ENCODE measurements at places on chromosomes 5 and 9.

DNA sequence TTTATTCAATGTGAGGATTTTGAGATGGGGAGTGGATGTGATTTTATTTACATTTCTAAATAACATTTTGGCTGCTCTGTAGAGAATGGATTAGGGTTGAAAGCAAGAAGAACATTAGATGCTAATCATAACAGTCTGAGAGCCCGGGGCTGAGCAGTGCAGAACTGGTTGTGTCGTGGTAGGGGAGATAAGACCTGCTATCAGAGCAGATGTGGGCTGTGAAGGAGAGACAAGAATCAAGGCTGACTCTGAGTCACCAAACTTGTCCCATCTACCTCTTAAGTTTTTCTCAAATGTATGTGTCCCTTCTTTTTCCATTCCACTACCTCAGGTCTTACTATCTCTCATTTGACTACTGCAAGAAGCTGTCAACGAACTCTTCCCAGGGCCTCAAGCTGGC lies 35.4 kb upstream of the SLC28A3 start:
- DNase-seq, result no peak

DNA sequence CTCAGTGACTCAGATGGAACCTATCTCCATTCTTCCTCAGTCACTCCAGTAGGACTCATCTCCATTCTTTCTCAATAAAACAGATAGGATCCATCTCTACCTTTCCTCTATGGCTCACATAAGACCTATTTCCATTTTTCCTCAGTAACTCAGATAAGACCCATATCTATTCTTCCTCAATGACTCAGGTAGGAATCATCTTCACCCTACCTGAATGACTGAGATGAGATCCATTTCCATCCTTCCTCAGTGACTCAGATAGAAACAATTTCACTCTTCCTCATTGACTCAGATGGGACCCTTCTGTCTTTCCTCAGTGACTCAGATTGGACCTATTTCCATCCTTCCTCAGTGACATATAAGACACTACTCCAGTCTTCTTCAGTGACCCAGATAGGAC lies 165.1 kb downstream of the FBXO4 start:
- no peak for DNase-seq

DNA sequence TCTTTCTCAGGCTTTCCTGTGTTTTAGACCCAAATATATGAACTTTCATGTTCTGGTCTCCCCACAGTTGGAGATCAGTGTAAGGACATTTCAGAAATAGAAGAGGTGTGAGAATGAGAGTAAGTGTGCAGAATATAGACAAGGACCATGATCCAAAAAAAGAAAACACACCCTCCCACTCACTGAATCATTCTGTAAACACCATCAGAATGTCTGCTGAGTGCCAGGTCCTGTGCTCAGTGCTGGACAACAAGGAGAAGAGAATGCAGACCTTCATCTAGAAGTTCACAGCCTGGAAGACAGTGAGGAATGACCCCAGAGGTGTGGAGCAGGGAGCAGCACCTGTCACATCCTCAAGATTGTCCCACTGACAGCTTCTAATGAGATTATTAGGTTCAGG lies 19.1 kb upstream of the SH3RF2 start:
- no peak for DNase-seq

GRCh38 chr5:125484272-125484741 lies 737.9 kb upstream of the ZNF608 start:
- no peak for DNase-seq

DNA sequence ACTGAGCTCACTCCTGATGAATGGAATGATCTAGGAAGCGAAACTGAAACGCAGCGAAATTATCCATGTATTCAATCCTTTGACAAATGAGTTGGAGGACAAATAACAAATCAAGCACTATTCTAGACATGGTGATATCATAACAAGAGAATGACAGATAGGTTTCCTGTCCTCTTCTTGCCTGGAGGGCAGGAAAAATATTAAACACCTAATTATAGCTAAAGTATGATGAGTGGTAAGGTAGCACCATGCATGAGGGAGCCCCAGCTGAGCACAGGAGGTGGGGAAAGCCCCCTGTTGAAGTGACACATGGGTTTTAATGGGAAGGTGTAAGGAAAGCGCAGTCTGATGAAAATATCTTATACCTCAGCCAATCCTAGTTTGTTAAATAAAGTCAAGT lies 225.2 kb downstream of the NPR3 start:
- no peak for DNase-seq

DNA sequence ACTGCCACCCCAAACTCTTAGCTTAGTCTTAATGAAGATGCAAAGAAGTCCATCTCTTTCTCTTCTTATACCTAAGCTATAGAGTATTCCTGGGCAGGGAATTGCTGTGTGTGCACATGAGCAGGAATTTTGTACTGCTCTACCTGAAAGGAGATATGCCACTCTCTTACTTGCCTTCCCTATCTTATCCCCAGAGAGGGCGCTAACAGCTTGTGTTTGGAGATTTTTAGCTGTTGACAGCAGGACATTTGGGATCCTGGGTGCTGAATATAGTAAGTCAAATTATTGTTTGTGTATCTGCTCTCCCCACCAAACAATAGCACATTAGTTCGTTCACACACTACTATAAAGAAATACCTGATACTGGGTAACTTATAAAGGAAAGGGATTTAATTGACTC lies 159.5 kb downstream of the GABRG2 start:
- DNase-seq, result no peak

DNA sequence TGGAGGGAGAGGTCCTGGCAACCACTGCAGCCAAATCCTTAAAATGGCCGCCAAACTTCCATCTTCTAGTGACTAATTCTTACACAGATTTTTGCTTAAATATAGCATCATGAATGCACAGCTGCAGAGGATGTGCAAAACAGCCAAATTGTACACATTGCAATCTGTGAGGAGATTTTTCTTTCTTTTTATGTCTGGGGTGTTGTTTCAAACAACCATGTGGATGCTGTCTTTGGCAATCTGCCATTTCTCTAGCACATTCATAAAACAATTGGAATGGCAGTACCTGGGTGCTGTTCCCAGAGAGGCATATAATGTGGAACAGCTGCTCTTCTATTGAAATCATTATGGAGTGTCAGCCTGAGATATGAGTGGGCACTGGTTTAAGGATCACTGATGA lies 1082.9 kb upstream of the SEMA6A start:
- no peak for DNase-seq

DNA sequence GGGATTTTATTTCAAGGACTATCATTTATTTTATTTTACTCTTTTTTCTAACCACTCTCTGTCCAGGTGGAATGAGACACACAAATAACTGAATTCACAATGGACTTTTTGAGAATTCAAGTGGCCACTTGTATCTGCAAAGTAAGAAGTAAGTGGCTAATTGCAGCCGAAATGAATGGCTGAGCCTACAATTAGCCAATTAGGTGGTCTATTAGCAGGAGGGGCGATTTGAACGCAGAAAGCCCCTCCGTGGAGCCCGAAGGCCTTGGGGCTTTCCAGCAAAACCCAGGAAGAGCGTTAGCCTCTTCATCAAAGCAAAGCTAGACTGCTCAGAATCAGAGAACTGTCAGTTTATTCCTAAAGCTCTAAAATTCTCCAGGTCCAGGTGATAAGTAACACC lies 176.9 kb downstream of the EBF1 start:
- DNase-seq, result no peak

- DNase-seq, result no peak
Measured at GRCh38 chr9:125302241-125302640, 40.6 kb downstream of the GAPVD1 start.

- DNase-seq, result no peak
Measured at GRCh38 chr5:173673295-173674101, 57.0 kb upstream of the BOD1 start.

Data from hippocampal formation (tissue), 2 donors.